ENCODE measurements at places on chromosomes 3 and 15. TPM values are rescaled to one million over a fixed set of nuclear protein-coding genes. Genes with fewer than 3 reads are reported as not detected.

- H3K27me3 ChIP-seq, result no peaks in the 10 kb centered on the region
- peaks cover 19% of the 10 kb centered on the region for H3K4me1 ChIP-seq
- H3K36me3 ChIP-seq, result no peaks in the 10 kb centered on the region
- peak overlapping the region; percentile 68 for H3K4me3 ChIP-seq
- no peak for DNase-seq
- H3K27ac ChIP-seq, result peak overlapping the region; percentile 23
These were observed 611 bp upstream of the FANCI start for GRCh38 chr15:89243046-89243690.

DNA sequence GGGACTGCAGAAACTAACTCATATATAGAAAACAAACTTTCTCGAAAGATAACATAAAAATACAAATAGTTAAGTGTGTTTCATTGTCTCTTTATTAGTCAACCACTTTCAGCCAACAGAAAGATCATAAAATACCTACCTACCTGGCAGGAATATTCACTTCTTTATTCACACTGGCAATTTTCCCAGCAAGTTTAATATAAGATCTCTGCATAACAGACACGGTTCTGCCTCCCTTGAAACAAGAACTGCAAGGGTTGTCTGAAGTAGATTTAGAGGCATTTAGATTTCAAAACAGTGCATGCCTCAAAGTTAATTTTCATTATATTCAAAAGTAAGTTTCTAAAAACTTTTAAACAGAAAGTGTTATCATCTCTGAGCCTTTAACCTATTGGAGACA lies 7.1 kb downstream of the NPTN start:
- peaks cover 76% of the 10 kb centered on the region for H3K4me1 ChIP-seq
- H3K36me3 ChIP-seq, result no peaks in the 10 kb centered on the region
- no peak for DNase-seq
- H3K27ac ChIP-seq, result no peak overlapping the region
- no peak overlapping the region for H3K4me3 ChIP-seq
- H3K27me3 ChIP-seq, result no peaks in the 10 kb centered on the region

GRCh38 chr3:42376344-42376798 lies 34.0 kb downstream of the LYZL4 start:
- no peak overlapping the region for H3K27ac ChIP-seq
- no peak for DNase-seq
- no peak overlapping the region for H3K4me3 ChIP-seq
- no peaks in the 10 kb centered on the region for H3K4me1 ChIP-seq
- H3K27me3 ChIP-seq, result no peaks in the 10 kb centered on the region

GRCh38 chr15:85318732-85319076 lies 61.7 kb upstream of the AKAP13 start:
- H3K4me1 ChIP-seq, result no peaks in the 10 kb centered on the region
- H3K27ac ChIP-seq, result no peak overlapping the region
- no peaks in the 10 kb centered on the region for H3K27me3 ChIP-seq
- no peak for DNase-seq
- H3K36me3 ChIP-seq, result no peaks in the 10 kb centered on the region

GRCh38 chr3:45580112-45580765 lies 14.3 kb upstream of the LIMD1 start:
- no peak overlapping the region for H3K27ac ChIP-seq
- peaks cover 12% of the 10 kb centered on the region for H3K4me1 ChIP-seq
- H3K36me3 ChIP-seq, result no peaks in the 10 kb centered on the region
- no peak for DNase-seq
- no peaks in the 10 kb centered on the region for H3K27me3 ChIP-seq

GRCh38 chr3:43017004-43017403 lies 37.9 kb downstream of the GASK1A start:
- no peak overlapping the region for H3K4me3 ChIP-seq
- no peaks in the 10 kb centered on the region for H3K27me3 ChIP-seq
- no peaks in the 10 kb centered on the region for H3K36me3 ChIP-seq

- H3K27me3 ChIP-seq, result no peaks in the 10 kb centered on the region
- H3K27ac ChIP-seq, result no peak overlapping the region
- no peak overlapping the region for H3K4me3 ChIP-seq
- no peaks in the 10 kb centered on the region for H3K36me3 ChIP-seq
These were observed 168.2 kb upstream of the ROBO2 start for GRCh38 chr3:76871655-76872054.

GRCh38 chr3:171066206-171066605 lies 39.7 kb upstream of the SLC2A2 start:
- H3K4me1 ChIP-seq, result no peaks in the 10 kb centered on the region
- DNase-seq, result no peak
- H3K4me3 ChIP-seq, result no peak overlapping the region
- no peaks in the 10 kb centered on the region for H3K27me3 ChIP-seq

DNA sequence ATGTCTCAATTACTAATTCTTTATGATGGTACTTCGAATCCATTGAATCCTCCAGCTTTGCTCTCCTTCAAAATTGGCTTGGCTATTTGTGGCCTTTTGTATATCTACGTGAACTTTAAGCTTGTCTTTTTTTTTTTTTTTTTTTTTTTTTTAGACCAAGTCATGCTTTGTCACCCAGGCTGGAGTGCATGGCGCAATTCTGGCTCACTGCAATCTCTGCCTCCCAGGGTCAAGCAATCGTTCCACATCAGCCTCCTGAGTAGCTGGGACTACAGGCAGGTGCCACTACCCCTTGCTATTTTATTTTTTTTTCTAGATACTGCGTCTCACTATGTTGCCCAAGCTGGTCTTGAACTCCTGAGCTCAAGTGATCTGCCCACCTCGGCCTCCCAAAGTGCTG lies 7.7 kb upstream of the DIPK2A start:
- H3K36me3 ChIP-seq, result no peaks in the 10 kb centered on the region
- no peak overlapping the region for H3K27ac ChIP-seq
- no peak for DNase-seq
- no peak overlapping the region for H3K4me3 ChIP-seq
- H3K4me1 ChIP-seq, result no peaks in the 10 kb centered on the region
- H3K27me3 ChIP-seq, result no peaks in the 10 kb centered on the region

DNA sequence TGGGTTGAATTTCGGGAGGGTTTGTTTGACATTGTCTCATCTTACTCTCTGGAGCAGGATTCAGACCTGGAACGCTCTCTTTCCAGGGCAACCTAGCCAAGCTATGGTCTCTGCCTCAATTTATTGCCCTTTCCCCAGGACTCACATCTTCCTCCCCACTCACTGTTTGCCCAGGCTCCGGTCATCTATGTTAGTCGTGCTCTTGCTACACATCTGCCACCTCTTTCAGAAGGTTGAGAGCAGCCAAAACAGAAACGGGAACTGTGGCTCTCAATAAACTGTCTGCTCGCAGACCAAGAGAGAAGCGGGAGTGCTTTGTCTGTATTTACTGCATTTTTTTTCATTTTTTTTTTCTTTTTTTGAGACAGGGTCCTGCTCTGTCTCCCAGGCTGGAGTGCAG lies 81.6 kb downstream of the ST6GAL1 start:
- DNase-seq, result peak; percentile 30
- peak overlapping the region; percentile 68 for H3K27ac ChIP-seq
- H3K36me3 ChIP-seq, result no peaks in the 10 kb centered on the region
- H3K4me1 ChIP-seq, result peaks cover 36% of the 10 kb centered on the region
- no peaks in the 10 kb centered on the region for H3K27me3 ChIP-seq

GRCh38 chr3:13770170-13771169 lies 109.4 kb downstream of the WNT7A start:
- no peak overlapping the region for H3K27ac ChIP-seq
- DNase-seq, result no peak
- no peaks in the 10 kb centered on the region for H3K36me3 ChIP-seq

DNA sequence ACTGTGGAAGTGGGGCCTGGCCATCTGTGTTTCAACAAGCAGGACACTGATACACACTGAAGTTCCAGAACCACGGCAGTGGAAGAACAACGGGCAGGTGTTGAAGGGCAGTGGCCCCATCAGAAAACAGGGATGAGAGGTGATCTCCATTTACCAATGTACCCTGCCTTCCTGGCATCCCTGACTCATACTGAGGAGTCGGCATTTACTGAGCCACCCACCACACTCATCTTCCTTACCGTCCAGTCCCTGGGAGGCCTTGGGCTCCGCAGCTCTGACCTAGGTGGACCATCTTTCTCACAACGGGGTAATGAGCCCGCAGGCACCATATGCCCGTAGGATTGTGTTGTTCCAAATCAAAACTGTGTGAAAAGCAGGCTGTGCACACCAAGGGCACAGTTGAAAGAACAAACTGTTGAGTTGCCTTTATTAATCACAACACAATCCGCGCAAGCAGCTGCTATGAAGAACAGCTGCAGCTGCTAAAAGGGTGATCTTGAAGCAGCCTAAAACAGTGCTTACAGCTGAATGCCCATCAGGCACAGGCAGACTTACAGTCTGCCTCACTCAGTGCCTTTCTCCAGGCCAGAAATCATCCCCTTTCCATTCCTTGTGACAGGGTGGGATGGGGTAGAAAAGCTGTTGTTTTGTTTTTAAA lies 12.9 kb downstream of the MB21D2 start:
- no peaks in the 10 kb centered on the region for H3K4me1 ChIP-seq
- DNase-seq, result no peak
- no peak overlapping the region for H3K4me3 ChIP-seq
- no peaks in the 10 kb centered on the region for H3K27me3 ChIP-seq
- no peak overlapping the region for H3K27ac ChIP-seq

DNA sequence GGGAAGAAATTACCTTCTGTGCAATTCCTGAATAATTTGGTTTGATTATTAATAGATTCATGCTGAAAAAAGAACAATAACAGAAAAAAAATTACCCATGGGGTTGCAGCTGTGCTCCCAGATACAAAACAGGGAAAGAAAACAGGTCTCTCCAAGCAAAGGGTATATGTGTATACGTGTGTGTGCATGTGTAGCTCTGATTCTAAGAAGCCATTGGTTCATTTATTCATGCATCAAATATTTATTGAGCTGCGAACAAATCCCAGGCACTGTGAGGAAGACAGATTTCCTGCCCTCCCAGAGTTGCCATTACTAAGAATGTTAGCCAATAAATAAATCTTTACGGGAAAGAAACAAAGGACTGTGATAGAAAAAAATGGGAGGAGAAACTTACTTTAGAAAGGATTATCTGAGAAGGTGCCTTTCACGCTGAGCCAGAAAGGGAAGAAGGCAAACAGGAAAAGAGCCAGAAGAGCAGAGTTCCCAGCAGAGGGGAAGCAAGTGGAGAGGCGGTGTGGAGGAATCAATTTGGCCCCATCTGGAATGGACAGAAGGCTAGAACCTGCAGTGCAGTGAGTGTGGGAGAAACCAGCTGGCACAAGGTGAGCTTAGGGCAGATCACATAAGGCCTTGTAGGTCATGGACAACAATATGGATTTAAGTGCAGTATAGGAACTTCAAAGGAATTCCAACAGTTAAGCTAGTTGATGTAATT lies 20.7 kb downstream of the CHL1 start:
- no peaks in the 10 kb centered on the region for H3K27me3 ChIP-seq
- no peak overlapping the region for H3K27ac ChIP-seq
- no peak for DNase-seq
- H3K36me3 ChIP-seq, result no peaks in the 10 kb centered on the region
- H3K4me1 ChIP-seq, result no peaks in the 10 kb centered on the region

DNA sequence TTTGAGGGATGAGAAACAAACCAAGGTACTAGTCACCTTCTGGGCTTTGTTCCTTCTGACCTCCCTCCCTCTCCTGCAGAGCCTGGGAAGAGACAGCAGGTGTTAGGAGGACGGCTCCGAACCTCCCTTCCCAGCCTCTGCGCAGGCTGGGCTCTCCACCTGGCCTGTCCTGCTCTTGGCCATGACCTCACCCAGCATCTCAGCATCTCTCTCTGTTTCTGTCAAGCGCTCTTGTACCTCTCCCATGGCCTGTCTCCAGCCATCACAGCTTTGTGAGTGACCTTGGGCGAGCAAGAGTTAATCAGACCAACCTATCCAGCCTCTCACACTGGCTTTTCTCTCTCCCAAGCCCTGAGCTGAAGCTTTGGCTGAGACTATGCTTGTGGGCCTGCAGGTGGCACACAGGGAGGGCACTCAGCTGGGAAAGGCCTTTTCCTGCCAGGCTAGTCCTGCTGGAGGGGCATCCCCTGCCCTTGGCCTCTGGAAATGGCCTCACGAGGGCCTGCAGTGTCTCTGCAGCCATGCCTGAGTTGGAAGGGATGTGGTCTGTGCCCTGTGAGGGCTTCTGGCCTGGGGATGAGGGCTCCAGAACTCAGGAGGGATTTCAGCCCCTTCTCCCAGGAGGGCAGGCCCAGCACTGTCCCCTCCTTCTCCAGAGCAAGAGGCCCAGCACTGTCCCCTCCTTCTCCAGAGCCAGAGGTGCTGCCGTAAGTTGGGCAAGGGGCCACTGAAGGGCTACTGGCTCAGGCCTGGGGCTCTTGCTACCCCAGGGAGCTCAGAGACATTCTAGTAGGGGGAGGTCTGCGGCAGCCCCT lies 2.1 kb downstream of the CHST13 start:
- H3K4me3 ChIP-seq, result no peak overlapping the region
- H3K27ac ChIP-seq, result no peak overlapping the region
- no peaks in the 10 kb centered on the region for H3K36me3 ChIP-seq
- DNase-seq, result no peak

GRCh38 chr3:10371167-10371566 lies 50.3 kb upstream of the SEC13 start:
- DNase-seq, result no peak
- no peaks in the 10 kb centered on the region for H3K4me1 ChIP-seq
- no peaks in the 10 kb centered on the region for H3K36me3 ChIP-seq
- H3K27me3 ChIP-seq, result no peaks in the 10 kb centered on the region
- no peak overlapping the region for H3K4me3 ChIP-seq
- no peak overlapping the region for H3K27ac ChIP-seq

DNA sequence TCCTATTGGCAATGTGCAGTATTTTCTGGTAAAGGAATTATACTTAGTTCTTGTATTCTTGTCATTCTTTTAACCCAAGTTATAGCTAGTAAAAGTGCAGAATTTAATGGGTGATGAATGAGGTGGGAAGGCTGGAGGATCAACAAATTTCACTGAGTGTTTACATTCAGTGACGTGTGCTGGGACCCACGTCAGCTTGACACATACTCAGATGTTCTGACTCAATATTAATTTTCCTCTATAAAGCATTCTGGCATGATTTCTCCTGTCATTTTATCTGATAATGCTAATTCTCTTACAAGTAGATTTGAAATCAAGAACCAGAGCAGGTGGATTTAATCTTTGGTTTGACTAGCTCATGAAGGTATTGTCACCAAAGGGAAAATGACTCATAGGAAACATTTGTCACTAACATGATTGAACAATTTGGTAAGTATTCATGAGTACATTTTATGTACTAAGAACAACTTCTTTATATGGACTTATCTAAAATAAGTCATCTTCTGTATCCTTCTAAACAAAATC lies 71.0 kb upstream of the SYNPR start:
- no peaks in the 10 kb centered on the region for H3K27me3 ChIP-seq
- no peak overlapping the region for H3K4me3 ChIP-seq
- DNase-seq, result no peak
- H3K27ac ChIP-seq, result no peak overlapping the region

Gene GRIP2
- 0.39 TPM for total RNA-seq

Gene FAIM
- total RNA-seq, result 32.7 TPM

Gene ISLR2
- 2.5 TPM for total RNA-seq

Gene AMT
- total RNA-seq, result 59.7 TPM

Gene SPINK8
- total RNA-seq, result not detected

Gene RASL12
- 12.8 TPM for total RNA-seq

Gene POLG
- total RNA-seq, result 61.7 TPM

Gene HYKK
- 6.3 TPM for total RNA-seq

Gene SLC24A5
- total RNA-seq, result not detected

Gene TEX9
- total RNA-seq, result 8.4 TPM

Measured in upper lobe of left lung (tissue), 6 donors.